ENCODE measurements at places on chromosomes 3 and 15.

DNA sequence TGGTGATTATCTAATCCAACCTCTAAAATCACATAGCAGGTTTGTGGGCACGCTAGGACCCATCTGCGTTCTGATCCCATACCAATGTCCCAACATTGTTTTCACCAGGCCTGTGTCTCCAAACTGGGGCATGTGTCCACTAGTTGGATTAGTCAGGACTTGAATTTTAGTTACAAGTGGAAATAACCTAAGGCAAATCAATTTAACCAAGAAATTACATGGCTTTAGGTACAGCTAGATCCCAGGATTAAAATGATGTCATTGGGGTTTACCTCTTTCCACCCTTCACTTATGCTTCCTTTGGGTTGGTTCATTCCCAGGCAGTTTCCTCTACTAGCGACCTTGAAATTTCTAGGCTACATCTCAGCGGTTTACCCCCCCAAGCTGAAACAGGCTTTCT lies 47.2 kb upstream of the PXYLP1 start:
- no peak for DNase-seq

- no peak for DNase-seq
Measured at GRCh38 chr15:72564091-72564490, 90.0 kb downstream of the ARIH1 start.

- DNase-seq: no peak
Measured at GRCh38 chr3:110684466-110684865, 387.1 kb upstream of the NECTIN3 start.

- no peak for DNase-seq
Measured at GRCh38 chr3:181718369-181718768, 6.6 kb downstream of the SOX2 start.

DNA sequence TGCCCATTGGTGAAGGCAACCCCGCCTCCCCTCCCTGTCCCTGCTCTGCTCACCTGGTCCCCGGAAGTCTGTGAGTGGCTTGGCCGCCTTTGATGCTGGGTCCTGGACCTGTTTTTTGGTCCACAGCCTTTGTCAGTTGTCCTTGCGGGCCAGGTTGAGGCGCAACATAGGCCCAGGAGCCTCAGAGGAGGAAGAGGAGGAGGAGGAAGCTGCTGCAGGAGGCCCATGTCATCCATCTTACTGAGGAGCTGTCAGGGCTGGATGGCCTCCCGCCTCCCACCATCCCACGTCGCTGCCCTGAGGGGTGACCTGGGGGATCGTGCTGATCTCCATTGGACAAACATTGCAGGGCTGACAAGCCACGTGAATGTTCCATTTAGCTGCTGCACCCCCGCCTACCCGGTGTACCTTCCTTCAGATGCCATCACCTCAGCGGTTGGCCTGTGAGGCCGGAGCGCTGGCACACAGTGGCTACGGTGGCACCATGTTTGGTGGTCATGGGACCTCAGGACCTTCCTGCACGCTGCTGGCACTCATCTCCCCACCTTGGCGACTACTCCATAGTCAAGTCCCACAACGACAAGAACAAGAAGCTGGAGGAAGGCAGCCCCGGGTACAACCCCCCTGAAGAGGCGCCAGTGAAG lies 106.3 kb downstream of the SMAD6 start:
- DNase-seq: no peak

DNA sequence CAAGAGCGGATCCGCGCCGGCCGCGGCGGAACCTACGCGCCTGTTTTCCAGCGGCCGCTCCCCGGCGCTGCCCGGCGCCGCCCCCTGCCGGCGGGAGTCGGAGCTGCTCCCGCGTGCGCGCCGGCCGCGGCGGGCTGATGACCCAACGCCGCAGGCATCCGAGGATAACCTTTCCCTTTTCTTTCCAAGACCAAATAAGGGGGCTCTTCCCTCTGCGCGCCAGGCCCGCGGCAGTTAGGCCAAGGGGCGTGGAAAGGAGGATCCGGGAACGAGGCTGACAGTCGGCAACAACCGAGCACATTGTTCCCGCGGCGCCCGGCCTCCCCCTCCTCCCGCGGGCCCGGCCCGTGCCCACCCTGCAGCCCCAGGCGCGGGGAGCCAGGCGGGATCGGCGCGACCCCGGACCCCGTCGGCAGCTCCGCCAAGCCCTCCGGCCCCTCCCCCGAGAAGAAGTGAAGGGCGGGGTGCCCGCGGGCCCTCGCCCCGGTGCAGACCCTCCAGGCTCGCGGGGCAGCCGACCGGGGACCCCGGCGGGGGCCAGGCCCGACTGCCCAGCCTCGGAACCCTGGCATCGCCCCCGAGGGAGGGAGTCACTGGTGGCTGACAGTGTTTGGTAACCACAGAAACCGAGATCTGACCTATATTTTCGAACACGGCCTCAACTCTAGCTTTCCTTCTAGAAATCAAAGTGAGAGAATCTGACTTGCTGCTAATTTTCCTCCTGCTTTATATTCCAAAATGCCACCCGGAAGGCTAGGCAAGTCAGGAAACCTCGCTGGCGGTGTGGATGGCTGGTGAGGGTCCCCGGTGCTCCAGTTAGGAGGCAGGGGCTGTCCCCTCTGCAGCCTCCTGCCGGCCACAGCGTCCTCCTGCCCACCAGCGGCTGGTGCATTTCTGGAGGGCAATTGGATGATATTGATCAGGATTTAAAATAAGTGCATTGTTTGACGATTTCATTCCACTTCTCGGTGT lies 45.6 kb upstream of the SYNM start:
- peak; percentile 95 for DNase-seq

GRCh38 chr15:101803676-101804075 lies 367 bp downstream of the OR4F6 start:
- no peak for DNase-seq

DNA sequence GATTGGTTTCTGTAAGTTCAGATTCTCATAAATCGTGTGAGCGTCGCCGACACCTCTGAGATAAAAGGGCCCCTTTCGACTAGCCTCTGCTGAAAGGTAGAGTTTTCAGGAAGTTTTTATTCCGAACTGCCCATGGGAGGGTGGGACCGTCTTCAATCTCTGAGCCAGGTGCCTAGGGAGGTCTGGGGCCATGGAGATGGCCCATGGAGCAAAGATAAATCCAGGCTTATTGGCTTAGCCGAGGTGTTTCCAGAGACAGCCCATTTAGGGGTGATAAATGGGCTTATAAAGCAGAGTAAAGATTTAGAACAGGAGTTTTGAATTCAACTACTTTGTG lies 442 bp downstream of the QTRT2 start:
- no peak for DNase-seq

GRCh38 chr3:15290736-15291135 lies 41.6 kb downstream of the SH3BP5 start:
- no peak for DNase-seq

GRCh38 chr15:28132524-28133275 lies 33.6 kb upstream of the OCA2 start:
- peak; percentile 70 for DNase-seq

DNA sequence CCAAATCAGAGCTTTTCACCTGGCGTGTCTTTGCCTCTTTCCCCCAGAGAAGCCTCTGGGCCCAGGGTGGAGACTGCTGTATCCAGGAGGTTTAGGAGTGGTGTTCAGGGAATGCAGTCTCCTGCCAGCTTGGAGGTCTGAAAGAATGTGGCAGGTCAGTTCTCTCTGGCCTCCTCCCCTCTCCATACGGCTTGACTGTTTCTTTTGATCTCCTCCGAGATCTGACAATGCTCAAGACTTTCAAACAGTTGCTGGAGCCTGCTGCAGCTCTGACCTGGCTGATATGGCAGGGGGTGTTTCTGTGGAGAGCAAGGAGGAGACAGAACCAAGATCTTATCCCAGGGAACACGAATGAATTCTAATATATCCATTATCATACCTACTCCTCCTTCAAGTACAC lies 24.7 kb upstream of the TM4SF4 start:
- no peak for DNase-seq

DNA sequence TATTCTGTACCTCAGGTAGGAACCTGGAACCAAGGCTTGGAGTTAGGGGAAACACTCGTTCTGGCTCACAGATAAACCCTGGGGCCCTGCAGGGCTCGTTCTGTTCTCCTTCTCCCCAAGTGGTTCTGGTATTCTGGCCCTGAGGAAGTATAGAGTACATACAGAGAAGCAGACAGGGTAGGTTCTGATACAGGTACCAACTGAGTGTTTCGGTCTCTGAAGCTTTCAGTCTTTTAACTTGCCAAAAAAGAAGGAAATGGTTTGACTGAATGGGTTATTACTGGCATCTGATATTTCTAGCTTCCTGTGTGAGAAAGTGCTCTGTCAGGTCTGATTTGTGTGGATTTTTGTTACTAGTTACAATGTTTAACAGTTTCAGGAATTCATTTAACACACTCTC lies 67.3 kb downstream of the UBE2E2 start:
- no peak for DNase-seq

DNA sequence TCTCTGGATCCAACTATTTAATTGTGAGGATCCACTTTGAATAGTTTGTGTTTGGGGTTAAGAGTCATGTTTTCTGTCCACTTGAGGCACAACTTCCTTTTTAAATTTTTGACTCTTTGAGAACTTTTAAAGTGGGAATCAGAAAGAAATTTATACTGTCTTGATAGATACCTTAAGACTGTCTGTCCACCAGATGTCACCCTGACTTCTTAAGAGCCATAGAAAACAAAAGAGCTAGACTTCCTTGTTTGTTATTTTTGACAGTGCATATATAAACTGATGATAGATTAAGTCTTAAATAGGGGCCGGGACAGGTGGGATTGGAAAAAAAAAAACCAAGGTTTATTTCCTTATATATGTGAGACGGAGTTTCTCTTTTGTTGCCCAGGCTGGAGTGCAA lies 52.1 kb upstream of the WDR72 start:
- DNase-seq: no peak

DNA sequence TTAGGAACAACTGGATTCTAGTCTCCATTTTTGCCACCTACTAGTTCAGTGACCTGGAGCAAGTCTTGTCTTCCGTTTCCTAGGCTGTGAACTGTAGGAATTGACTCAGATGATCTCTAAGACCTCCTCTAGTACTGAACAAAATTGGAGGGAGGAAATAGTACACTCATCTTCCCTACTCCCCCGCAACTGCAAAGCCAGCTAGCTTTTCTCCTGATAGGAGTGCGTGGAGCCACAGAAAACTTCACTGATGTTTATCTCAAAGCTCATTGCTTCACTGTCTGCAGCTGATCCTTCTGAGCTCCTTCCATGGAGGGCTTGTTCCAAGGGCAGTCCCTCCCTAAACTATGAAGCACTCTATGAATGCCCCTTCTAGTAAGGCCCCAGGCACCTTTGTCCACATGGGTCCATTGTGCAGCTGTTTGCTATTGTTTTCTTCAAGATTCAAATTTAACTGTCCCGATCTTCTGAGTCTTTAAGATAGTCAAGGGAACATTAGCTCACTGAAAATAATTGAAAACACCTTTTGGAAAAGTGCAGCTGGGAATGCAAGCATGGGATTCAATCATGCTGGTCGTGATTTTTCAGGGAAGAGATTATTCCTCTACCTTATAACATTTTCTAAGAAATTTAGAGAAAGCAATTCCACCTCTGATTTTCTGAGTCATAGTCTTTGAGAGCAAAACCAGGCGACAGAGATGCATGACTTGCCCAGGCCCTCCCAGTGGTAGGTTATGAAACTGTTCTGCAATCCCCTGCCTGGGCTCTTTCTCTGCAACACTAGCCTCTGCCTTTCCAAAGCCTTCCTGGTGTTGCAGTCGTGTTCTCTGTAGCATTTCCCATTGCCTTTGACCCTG lies 24.3 kb downstream of the FILIP1L start:
- DNase-seq: no peak

DNA sequence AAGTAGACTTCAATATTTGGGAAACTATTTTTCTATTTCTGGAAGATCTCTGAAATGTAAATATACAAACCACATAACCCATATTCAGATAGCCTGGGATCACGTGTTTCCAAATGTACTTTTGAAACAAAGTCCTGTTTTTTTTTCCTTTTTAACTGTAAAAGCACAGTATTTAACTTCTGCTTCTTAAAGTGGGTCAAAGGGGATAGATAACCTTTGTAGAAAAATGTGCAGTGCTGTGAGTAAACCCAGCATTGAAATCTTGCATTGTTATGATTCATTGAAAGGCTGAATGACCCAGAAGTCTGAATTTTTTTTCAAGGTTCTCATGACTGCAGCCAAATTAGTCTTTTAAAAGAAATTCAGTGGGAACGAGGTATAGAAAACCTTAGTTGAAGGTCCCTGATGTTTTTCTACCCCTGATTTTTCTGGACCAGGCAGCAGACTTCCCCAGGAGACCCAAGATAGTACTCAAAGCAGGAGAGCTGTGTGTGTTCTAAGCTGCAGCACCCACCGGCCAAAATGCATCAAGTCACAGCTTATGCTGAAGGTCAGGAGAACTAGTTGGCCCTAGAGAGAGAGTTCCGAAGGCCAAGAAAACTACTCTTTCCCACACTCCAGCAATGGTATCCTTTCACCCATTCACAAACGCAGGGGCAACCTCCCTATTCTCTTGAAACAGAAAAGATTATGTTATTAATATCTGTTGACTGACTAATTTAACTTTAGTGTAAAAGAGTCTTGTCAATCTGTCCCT lies 43.6 kb upstream of the APH1B start:
- DNase-seq: peak; percentile 44

GRCh38 chr3:188365988-188366698 lies 212.2 kb downstream of the LPP start:
- DNase-seq: no peak

DNA sequence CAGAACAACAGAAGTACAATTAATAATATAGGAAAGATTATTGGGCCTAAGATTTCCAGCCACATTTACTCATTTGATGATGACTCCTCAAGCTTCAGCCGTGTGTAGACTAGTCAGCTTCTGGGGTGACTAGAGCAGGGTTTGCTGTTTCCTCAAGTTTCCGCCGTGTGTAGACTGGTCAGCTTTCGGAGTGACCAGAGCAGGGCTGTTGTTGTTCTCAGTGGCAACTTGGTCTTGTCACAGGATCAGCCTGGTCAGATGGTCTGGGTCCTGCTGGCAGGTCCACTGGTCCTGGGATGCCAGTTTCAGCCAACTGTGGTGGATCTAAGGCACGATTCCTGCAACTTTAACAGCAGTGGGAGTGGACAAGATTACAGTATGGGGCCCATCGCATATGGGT lies 21.8 kb upstream of the NOX5 start:
- no peak for DNase-seq

DNA sequence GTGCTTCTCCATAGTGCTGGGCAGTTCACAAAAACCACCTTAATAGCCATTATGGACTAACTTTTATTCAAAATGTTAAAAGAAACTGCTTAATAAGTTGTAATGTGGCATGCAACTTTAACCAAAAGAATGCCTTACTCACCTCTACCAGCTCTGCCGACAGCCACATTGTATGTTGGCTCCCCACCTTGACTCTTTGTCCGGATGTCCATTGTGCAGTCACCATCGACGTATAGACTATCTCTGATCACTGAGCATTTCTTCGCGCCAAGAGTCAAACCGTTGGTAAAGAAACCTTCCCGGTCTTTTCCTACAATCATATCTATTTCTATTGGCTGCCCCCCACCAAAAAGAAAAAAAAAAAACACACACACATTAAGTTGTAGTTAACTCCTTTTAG lies 2.5 kb downstream of the PFN2 start:
- DNase-seq: no peak

GRCh38 chr3:186002884-186003472 lies 65.2 kb upstream of the TRA2B start:
- no peak for DNase-seq

GRCh38 chr3:188446014-188446413 lies 292.1 kb downstream of the LPP start:
- DNase-seq: no peak

- DNase-seq: no peak
Measured at GRCh38 chr3:14454639-14455310, 52.4 kb downstream of the SLC6A6 start.

GRCh38 chr15:33766389-33766788 lies 201.9 kb upstream of the CHRM5 start:
- no peak for DNase-seq
